Karpas-422 (cell line): ENCODE measurements at places on chromosomes 2 and 18. TPM values are rescaled to one million over a fixed set of nuclear protein-coding genes. Genes with fewer than 3 reads are reported as not detected.
A peak's percentile ranks its signal among the peaks of the same experiment; 100 is the strongest.

GRCh38 chr2:39867268-39867667 lies 88.2 kb upstream of the THUMPD2 start:
- DNase-seq = no peak
- no peaks in the 10 kb centered on the region for H3K27me3 ChIP-seq
- H3K36me3 ChIP-seq = no peaks in the 10 kb centered on the region
- H3K4me1 ChIP-seq = no peaks in the 10 kb centered on the region
- H3K27ac ChIP-seq = no peak overlapping the region

GRCh38 chr2:102094917-102095316 lies 47.6 kb upstream of the IL1R1 start:
- no peak for DNase-seq
- H3K4me3 ChIP-seq = no peak overlapping the region
- no peaks in the 10 kb centered on the region for H3K27me3 ChIP-seq
- H3K36me3 ChIP-seq = no peaks in the 10 kb centered on the region
- no peaks in the 10 kb centered on the region for H3K4me1 ChIP-seq
- no peak overlapping the region for H3K27ac ChIP-seq

DNA sequence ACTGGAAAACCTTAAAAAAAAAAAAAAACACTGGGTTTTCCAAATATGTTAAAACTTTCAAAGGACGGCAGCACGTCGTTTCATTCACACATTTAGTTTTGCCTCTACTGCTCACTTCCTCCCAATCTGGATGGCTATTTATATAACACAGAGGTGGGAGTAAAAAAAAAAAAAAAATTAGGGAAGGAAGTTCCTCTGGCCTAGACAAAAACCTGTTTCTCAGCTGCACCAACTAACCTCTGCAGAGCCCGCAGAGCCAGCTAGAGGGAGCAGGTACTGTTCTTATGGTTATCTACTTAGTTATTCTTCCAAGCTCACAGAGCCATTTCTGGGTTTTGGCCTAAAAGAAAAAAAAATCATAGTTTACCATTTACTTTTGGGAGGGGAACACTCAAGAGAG lies 28.1 kb downstream of the SLC1A4 start:
- H3K4me3 ChIP-seq = no peak overlapping the region
- H3K4me1 ChIP-seq = peaks cover 38% of the 10 kb centered on the region
- DNase-seq = peak; percentile 72
- H3K27ac ChIP-seq = peak overlapping the region; percentile 62
- peaks cover 92% of the 10 kb centered on the region for H3K36me3 ChIP-seq
- H3K27me3 ChIP-seq = no peaks in the 10 kb centered on the region

- H3K27ac ChIP-seq = no peak overlapping the region
- H3K4me3 ChIP-seq = no peak overlapping the region
- peak; percentile 52 for DNase-seq
- no peaks in the 10 kb centered on the region for H3K27me3 ChIP-seq
Observed at GRCh38 chr2:68341583-68341982, 21.8 kb upstream of the CNRIP1 start.

- no peaks in the 10 kb centered on the region for H3K4me1 ChIP-seq
- no peaks in the 10 kb centered on the region for H3K36me3 ChIP-seq
- no peaks in the 10 kb centered on the region for H3K27me3 ChIP-seq
Observed at GRCh38 chr2:236877972-236878371, 207.7 kb upstream of the COPS8 start.

GRCh38 chr18:75090336-75090735 lies 118.6 kb downstream of the PTGR3 start:
- no peak for DNase-seq
- H3K27ac ChIP-seq = no peak overlapping the region
- H3K27me3 ChIP-seq = no peaks in the 10 kb centered on the region
- no peaks in the 10 kb centered on the region for H3K36me3 ChIP-seq

GRCh38 chr2:100577777-100578176 lies 15.0 kb downstream of the PDCL3 start:
- no peak overlapping the region for H3K27ac ChIP-seq
- no peak for DNase-seq
- no peaks in the 10 kb centered on the region; the same call in 1 of the 2 replicates for H3K36me3 ChIP-seq
- peaks cover 14% of the 10 kb centered on the region for H3K4me1 ChIP-seq

- no peak for DNase-seq
- H3K4me1 ChIP-seq = no peaks in the 10 kb centered on the region
- no peaks in the 10 kb centered on the region for H3K36me3 ChIP-seq
- no peak overlapping the region for H3K27ac ChIP-seq
- H3K4me3 ChIP-seq = no peak overlapping the region
- H3K27me3 ChIP-seq = no peaks in the 10 kb centered on the region
Observed at GRCh38 chr18:39942702-39943101, 2012.3 kb upstream of the PIK3C3 start.

DNA sequence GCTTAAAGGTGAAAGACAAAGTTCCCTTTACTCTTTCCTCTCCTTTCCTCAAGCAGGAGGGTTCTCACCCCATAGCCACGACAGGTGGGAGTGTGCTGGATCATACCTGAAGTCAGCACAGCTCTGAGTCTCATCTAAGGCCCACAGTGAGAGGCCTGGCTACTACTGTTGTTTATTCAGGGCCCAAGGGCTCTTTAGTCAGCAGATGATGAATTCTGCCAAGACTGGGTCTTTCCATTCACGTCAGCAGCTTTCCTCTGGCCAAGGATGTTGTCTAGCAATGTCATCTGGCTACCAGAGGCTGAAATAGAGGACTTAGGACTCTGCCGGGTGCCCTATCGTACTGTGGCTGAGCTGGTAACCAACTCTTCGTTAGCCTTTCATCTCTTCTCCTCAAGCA lies 308.4 kb upstream of the THUMPD2 start:
- H3K27ac ChIP-seq = no peak overlapping the region
- peak; percentile 17 for DNase-seq
- H3K4me3 ChIP-seq = no peak overlapping the region
- no peaks in the 10 kb centered on the region for H3K36me3 ChIP-seq
- H3K4me1 ChIP-seq = no peaks in the 10 kb centered on the region

GRCh38 chr2:159561242-159561641 lies 55.1 kb downstream of the BAZ2B start:
- H3K27me3 ChIP-seq = no peaks in the 10 kb centered on the region
- DNase-seq = no peak
- H3K36me3 ChIP-seq = no peaks in the 10 kb centered on the region
- no peak overlapping the region for H3K4me3 ChIP-seq
- no peak overlapping the region for H3K27ac ChIP-seq

DNA sequence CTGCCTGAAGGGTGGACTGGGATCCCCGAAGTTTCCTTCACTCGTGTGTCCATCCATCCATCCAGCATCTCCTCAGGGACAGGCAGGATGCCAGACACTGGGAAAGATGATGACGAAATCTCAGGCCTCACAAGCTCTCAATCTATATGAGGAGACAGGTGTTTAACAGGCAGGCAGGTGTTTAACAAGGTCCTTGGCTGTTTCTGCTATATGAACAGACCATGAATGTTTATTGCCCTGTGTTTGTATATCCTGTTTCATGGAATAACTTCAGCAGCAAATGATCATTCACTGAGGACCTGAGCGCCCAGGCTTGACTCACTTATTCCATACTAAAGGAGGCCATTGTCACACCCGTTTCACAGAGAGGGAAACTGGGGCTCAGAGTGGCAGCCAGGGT lies 685.8 kb upstream of the HS6ST1 start:
- no peaks in the 10 kb centered on the region for H3K27me3 ChIP-seq
- H3K4me3 ChIP-seq = no peak overlapping the region
- peaks cover 6% of the 10 kb centered on the region for H3K4me1 ChIP-seq
- no peak for DNase-seq

- no peaks in the 10 kb centered on the region for H3K36me3 ChIP-seq
- no peaks in the 10 kb centered on the region for H3K27me3 ChIP-seq
Observed at GRCh38 chr2:171287036-171287571, 126.4 kb upstream of the TLK1 start.

DNA sequence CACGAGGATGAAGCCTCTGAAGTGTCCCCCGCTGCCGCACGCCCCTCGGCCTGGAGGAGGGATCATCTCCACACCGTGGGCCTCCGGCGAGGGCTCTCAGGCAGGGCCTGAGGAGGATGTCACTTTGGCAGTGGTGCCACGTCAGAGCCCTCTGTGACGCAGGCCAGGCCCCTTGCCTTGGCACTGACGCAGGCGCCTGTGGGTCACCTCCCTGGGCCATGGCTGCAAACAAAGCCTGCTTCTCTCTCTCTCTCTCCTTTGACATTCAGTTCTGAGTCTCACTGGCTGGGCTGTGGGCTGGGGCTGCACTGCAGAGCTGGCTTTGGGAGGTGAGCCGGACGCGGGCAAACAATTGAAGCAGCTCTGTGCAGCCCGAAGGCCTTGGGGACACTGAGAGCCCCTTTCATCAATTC lies 273.7 kb downstream of the TWIST2 start:
- no peak overlapping the region for H3K27ac ChIP-seq
- no peak overlapping the region for H3K4me3 ChIP-seq
- no peak for DNase-seq
- H3K36me3 ChIP-seq = no peaks in the 10 kb centered on the region; the same call in 1 of the 2 replicates

DNA sequence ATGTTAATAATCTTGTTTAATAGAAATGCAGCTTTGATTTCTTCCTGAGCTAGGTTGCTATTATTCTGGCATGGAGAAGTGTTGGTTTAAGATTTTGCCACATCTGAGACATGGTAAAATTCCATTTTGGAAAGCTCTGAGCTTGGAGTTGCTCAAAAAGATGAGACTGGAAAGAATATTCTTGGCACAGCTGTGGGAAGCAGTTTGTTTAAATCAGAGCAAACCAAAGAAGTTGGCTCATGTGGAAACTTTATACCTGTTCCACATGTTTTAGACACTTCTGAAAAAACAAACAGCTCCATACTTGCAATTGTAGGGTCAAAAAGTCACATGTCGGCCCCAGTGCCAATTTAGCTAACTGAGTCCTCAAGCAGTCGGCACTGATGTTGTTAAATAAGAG lies 116.6 kb downstream of the SLC4A3 start:
- no peak for DNase-seq
- H3K36me3 ChIP-seq = peaks cover 4% of the 10 kb centered on the region; the same call in 1 of the 2 replicates
- H3K4me3 ChIP-seq = no peak overlapping the region

- no peaks in the 10 kb centered on the region for H3K27me3 ChIP-seq
- DNase-seq = peak; percentile 84
- no peaks in the 10 kb centered on the region for H3K36me3 ChIP-seq
- no peaks in the 10 kb centered on the region; the same call in 1 of the 2 replicates for H3K4me1 ChIP-seq
- no peak overlapping the region for H3K4me3 ChIP-seq
Observed at GRCh38 chr2:238784671-238785527, 63.0 kb upstream of the TWIST2 start.

DNA sequence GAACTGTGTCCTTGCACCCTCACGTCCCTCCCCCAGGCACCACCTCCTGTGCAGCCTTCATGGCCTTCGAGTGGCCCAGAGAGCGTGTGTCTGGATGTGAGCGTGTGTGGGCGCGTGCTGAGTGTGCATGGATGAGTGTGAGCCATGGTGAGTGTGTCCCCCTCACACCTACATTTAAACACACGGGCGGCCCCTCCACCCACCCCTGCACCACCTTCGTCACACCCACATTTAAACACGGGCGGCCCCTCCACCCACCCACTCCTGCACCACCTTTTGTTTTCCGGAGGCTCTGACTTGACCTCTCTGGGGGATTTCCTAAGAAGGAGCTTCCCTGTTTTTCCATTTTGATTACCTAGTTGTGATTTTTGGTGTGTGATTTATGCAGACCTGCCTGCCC lies 17.8 kb downstream of the DTYMK start:
- H3K4me1 ChIP-seq = no peaks in the 10 kb centered on the region
- no peaks in the 10 kb centered on the region for H3K27me3 ChIP-seq
- H3K27ac ChIP-seq = no peak overlapping the region
- H3K36me3 ChIP-seq = 0 out of 2 replicates have a peak, but pooled peaks cover 2% of the 10 kb centered on the region
- no peak for DNase-seq
- no peak overlapping the region for H3K4me3 ChIP-seq

DNA sequence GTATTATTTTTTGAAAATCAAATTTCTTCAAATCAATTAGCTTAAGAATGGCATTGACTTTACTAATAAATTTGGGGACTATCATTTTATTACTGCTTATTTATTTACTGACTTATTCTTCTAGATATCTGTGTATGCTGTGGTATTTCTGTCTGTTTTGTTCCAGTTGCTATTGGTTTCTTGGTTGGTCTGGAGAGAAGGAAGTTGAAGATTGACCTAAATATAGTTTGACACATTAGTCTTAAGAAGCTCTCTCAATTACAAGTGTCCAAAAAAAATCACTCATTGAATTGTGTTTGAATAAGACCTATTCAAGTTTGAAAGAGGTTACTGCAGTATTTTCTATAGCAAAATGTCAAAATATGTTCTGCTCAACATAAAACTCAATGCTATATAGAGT lies 153.3 kb upstream of the KYNU start:
- no peaks in the 10 kb centered on the region for H3K27me3 ChIP-seq
- H3K27ac ChIP-seq = no peak overlapping the region
- no peaks in the 10 kb centered on the region for H3K36me3 ChIP-seq

GRCh38 chr18:10315522-10315921 lies 138.9 kb upstream of the APCDD1 start:
- DNase-seq = no peak
- no peak overlapping the region for H3K4me3 ChIP-seq
- peaks cover 9% of the 10 kb centered on the region for H3K4me1 ChIP-seq
- no peaks in the 10 kb centered on the region; the same call in 1 of the 2 replicates for H3K27me3 ChIP-seq
- no peaks in the 10 kb centered on the region for H3K36me3 ChIP-seq

DNA sequence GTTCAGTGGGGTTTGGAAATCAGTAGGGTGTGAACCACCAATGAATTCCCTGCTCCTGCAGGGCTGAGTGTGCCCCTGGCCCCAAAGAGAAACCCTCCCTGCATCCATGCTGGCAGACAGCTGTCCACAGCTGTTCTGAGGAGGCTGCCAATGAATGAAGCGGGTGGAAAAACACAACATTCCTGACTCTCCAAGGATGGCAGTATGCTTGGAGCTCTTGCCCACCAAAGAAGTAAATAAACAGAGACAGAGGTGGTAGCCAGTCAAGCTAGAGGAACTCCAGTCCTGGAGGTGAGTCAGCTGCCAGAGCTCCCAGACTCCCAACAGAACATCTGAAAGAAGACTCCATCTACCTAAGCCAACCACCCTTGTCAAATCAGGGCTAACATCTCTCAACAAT lies 6.2 kb downstream of the ZBTB7C start:
- H3K27ac ChIP-seq = no peak overlapping the region
- no peak overlapping the region for H3K4me3 ChIP-seq
- H3K36me3 ChIP-seq = no peaks in the 10 kb centered on the region
- no peak for DNase-seq
- no peaks in the 10 kb centered on the region for H3K4me1 ChIP-seq

GRCh38 chr2:22110244-22110651 lies 986.5 kb downstream of the TDRD15 start:
- H3K4me3 ChIP-seq = no peak overlapping the region
- no peaks in the 10 kb centered on the region for H3K27me3 ChIP-seq
- H3K27ac ChIP-seq = no peak overlapping the region
- H3K36me3 ChIP-seq = no peaks in the 10 kb centered on the region
- H3K4me1 ChIP-seq = no peaks in the 10 kb centered on the region
- DNase-seq = no peak

Gene CYP1B1
- not detected in 2 replicates for total RNA-seq

Gene DLX2
- total RNA-seq = 0.97 and 1.5 TPM in 2 replicates

Gene PRKRA
- 90.5 and 117 TPM in 2 replicates for total RNA-seq

Gene CYP26B1
- total RNA-seq = not detected in 2 replicates

Gene TTC27
- total RNA-seq = 20.4 and 26.8 TPM in 2 replicates

Gene NT5DC4
- not detected in 2 replicates for total RNA-seq

Gene PDE11A
- total RNA-seq = 0.52 TPM in 1 of 2 replicates, not detected in the other

Gene AQP4
- total RNA-seq = not detected in 2 replicates

Gene NEUROD1
- total RNA-seq = not detected in 2 replicates
